D341Med (cell line): ENCODE measurements at places on chromosomes 5 and 9.

- no peak for DNase-seq
Measured at GRCh38 chr5:136811551-136811950, 446.2 kb upstream of the TRPC7 start.

GRCh38 chr9:114015607-114016006, 62.5 kb downstream of the AMBP start:
- peak; percentile 2 for DNase-seq

DNA sequence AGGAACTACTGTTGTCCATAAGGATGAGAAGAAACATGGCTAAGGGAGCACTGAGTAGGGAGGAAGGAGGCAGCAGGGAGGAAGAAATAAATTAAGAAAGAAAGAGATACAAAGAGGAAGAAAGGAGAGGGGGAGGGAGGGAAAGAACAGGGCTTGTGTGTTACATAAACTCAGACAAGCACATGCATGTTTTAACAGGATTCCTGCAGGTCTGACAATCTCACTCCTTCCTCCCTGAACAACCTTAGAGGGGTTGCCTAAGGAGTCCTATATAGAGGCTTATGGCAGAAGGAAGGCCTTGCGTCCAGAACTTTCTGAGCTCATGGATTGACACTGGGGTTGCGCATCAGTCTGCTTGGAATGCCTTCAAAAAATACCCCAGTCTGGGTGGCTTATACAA, 4.2 kb upstream of the KCNIP1 start:
- no peak for DNase-seq

DNA sequence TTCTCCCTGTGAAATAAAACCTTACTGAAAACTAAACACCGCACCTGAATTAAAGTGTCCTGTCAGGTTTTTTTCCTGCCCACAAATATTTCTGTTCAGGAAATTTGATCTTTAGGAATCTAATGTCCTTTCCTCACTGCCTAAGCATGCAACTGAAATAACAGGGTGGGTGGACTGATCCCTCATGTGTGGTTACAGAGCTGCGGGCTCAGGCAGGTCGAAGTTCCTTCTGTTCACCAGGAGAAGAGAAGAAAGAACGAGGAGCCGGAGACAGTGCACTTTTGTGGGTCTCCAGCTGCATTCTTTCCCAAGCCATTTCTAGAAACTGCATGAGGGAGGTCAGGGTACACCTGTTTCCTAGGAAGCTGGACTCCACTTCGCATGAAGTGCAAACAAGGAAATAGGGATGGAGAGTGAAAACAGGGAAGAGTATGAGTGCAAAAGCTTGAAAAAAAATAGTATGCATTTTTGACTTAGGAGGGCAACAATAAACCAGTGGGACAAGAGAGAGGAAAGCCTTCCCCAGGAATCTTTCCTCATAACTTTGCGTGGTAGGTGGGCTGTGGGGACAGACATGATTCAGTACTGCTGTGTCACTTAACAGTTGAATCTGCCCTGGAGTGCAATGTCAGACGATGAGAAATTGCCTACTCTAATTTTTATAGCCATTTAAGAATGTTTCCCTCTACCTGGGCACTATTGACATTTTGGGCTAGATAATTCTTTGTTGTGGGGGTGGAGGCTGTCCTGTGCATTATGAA, 60.3 kb downstream of the GCNT1 start:
- DNase-seq: no peak

- no peak for DNase-seq
Measured at GRCh38 chr9:128442150-128442549, 13.7 kb upstream of the ODF2 start.

DNA sequence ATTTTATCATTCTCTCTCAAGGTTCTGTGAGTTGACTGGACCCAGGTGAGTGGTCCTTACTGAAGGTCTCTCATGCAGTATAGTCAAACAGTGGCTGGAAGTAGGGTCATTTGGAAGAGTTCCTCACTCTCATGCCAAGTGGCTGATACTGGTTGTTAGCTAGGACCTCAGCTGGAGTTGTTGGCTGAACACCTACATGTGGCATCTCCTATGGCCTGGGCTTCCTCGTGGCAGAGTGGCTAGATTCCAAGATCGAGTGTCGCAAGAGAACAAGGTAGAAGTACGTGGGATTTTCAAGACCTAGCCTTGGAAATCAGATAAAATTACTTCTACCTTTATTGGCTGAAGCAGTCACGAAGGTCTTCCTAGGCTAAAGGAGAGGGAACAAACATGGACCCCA, 7.6 kb downstream of the SLC31A2 start:
- DNase-seq: no peak

DNA sequence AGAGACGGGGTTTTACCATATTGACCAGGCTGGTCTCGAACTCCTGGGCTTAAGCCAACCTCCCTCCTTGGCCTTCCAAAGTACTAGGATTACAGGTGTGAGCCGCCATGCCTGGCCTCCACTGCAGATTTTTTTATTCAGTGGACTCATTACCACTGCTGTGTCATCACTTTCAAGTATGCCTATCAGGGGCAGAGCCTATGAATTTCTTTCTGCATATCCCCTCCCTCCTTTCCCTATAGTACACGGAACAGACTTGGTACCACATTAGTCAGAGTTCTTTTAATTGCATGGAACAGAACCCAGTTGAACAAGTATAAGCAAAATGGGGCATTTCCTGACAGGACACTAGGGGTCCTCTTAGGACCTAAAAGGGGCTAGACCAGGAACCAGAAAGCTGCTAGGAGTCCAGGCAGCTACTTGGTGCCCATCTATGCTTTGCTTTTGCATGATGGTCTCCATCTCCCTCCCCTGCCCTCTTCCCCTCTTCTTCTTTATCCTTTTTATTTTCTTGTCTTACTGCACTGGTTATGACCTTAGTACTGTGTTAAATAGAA, 5.8 kb downstream of the BSPRY start:
- DNase-seq: no peak

DNA sequence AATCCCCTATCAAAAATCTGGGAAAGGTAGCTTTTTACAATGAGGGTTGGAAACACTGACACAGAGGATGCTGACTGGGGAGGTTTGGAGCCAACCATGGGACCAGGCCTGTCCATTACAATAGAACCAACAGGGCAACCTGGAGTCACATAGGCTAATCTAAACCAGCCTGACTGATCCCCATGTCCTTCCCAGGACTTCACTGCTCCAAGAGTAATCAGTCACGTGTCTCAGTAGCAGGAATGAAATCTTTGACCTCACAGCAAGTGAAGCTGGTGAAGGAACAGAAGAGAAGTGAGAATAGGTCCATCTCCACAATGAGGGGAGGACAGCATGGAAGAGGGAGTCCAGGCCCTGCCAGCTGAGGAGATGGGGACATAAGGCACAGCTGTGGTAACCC, 16.0 kb upstream of the GLRX start:
- DNase-seq: no peak

DNA sequence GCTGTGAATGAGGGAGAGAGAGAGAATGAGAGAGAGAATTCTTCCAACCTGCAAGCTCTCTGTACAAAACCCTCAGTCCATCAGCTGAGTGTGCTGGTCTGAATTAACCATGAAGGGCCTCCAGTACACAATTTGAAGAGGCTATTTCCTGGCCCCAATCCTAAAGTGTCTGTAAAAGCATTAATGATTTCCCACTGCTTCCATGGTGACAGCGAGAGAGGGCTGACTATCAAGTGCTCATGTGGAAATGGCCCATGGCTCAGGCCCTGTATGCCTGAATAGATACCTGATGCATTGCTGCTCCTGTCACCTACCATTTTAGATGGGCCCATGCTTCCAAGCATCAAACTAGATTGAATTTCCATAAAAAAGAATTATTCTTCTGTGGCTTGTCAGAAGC, 592.4 kb downstream of the KIF4B start:
- no peak for DNase-seq

DNA sequence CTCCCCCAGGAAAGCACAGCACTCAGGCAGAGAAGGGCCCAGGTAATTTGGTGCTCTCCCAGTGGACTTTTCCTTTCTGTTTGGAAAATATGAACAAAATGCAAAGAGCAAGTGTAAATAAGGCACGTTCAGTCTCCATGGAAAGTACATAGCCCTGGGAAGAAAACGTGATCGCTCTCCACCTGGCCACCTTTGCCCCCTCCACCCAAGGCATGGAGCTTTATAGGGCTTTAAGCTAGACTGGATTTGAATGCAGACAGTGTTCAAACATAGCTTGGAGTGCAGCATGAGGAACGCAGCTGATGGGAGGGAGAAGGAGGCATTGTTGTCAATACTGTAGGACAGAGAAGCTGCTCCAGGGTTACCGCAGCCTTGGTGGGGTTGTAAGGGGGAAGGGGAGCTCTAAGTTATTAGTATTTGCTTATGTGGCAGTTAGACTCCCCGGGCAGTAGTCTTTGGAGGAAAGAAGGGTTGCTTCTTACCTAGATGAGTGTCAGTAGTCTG, 500.2 kb downstream of the SPOCK1 start:
- DNase-seq: no peak

DNA sequence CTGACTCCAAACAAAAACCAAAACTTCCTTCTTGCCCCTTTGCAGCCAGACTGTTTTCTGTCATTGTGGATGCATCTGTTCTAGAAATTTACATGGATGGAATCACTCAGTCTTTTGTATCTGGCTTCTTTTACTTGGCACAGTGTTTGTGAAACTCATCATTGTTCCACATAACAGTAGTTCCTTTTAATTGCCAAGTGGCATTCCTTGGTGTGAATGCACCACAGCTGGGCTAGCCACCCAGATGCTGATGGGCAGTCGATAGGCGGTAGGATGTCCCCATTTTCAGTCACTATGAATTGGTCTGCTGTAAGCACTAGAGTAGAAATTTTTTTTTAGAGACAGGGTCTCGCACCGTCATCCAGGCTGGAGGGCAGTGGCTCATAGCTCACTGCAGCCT, 6.3 kb upstream of the CLPTM1L start:
- no peak for DNase-seq

- DNase-seq: no peak
Measured at GRCh38 chr5:43606351-43606750, 3.4 kb downstream of the NNT start.

DNA sequence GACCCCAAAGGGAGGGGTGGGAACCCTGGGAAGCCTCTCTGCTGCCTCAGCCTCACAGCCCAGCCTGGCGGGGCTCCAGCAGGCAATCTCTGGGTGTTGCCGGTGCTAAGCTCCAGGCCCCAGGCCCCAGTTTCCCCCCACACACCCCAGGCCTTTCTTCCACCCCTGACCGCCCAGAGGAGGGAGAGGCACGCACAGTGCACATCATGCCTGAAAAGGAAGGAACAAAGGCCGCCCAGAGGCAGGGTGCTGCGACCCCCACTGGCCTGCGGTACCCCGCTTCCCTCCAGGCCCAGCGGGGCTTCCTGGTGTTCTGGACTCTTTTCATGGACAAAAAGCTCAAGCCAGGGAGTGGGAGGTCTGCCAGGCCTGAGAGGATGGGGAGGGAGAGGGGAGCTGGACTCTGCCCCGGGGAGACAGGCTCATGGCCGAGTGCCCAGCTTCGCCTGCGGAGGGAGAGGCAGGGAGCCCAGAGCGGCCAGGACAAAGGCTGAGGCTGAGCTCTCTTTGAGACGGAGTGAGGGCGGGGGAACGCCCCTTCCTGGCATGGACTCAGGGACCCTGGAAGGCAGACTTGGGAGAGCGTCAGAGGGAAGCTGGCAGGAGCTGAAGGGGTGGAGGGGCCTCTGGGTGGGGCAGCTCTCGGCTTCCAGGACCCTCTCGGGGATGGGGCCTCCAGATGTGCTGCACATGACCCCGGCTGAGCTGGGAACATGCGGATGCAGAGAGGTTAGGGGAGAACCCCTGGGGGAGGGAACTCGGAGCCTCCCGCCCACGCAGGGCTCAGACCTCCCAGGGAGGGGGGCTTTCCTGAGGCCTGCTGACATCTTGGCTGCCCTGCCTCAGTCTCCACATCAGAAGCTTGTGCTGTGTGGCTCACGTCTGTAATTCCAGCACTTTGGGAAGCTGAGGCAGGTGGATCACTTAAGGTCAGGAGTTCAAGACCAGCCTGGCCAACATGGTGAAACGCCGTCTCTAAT, 1.8 kb upstream of the ENTPD2 start:
- DNase-seq: no peak

GRCh38 chr9:112447283-112447761, 39.3 kb upstream of the KIAA1958 start:
- DNase-seq: no peak

GRCh38 chr9:93517331-93517730, 59.1 kb upstream of the PHF2 start:
- DNase-seq: no peak

DNA sequence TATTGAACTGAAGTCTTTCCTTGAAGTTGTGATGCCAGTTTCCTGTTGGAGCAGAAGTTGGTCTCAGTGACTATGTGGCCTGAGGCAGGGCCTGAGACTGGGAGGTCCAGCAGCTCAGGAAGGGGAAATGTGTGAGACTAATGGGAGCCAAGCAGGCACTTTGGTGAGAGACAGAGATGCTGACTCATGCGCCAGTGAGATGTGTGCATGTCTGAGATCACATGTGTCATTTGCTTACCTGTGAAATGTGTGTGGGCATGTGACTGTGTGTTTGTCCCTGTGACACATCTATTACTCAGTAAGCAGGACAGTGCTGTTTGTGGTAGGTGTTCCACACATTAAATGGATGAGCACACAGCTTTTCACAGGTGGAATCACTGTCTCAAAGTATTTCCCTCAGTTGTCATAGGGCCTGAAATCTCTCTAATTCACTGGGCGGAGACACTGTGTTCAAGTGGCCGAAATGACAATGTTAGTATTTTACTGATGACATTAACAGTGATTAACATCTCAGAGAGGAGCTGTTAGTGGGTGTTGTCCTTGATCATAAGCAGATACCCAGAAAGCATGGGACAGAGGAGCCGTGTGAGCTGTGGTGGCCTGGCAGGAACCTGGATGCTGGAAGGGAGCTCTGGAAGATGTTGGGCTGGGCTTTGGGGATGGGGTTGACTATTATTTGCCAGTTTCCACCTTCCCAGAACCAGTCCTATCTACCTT, 7.4 kb downstream of the NPR2 start:
- DNase-seq: no peak

DNA sequence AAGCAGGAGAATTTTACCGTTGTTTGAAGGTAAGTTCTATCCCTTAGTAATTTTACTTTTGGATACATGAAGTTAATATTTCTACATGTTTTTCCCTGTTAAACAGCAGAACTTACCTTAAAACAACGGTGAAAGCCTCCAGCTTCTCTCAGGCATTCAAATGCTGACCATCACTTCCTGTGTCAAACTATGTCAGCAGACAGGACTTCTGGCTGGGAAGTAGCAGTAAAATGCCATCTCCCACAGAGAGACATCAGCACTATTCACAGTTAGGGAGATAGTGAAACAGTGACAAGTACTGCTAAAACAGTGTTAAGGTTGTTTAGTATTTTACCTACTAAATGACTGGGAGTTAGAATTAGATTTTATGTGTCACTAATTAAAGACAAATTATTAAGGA, 34.2 kb upstream of the GOLGA1 start:
- no peak for DNase-seq

GRCh38 chr9:33297432-33297831, 7.1 kb downstream of the NFX1 start:
- no peak for DNase-seq

- no peak for DNase-seq
Measured at GRCh38 chr5:76590027-76590426, 33.2 kb downstream of the F2RL2 start.
